ENCODE measurements at places on chromosomes 3 and 15. TPM values are rescaled to one million over a fixed set of nuclear protein-coding genes. Genes with fewer than 3 reads are reported as not detected.

Gene CSPG5
- not detected for total RNA-seq

Gene PIK3CB
- 11.1 TPM for total RNA-seq

Gene TNFAIP8L3
- 44.4 TPM for total RNA-seq

Gene CHRNA3
- not detected for total RNA-seq
